ENCODE measurements at places on chromosomes 7 and 10.

DNA sequence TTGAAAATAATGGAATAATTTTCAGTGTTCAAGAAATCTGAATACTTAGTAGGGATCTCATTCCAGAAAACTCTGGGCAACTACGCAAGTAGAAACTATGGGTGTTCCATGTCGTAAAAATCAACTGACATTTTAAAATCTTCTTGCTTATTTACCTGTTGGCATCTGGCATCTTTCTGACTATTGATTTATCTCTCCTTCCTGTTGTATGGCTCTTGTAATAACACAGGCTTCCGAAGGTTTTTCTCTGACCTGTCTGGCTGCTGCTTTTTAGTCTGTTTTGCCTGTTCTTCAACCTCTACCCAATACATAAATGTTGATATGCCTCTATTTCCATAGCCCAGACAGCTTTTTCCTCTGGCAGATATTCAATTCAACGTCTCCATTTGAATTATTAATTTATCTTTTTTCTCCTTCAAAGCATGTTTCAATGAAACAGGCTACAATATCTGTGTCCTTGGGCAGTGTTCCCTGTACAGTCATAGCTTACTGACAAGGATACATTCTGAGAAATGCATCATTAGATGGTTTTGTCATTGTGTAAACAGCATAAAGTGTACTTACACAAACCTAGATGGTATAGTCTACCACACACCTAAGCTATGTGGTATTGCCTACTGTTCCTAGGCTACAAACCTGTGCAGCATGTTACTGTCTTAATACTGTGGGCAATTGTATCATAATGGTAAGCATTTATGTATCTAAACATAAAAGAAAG is 105.9 kb upstream of the ETV1 start:
- DNase-seq = no peak

DNA sequence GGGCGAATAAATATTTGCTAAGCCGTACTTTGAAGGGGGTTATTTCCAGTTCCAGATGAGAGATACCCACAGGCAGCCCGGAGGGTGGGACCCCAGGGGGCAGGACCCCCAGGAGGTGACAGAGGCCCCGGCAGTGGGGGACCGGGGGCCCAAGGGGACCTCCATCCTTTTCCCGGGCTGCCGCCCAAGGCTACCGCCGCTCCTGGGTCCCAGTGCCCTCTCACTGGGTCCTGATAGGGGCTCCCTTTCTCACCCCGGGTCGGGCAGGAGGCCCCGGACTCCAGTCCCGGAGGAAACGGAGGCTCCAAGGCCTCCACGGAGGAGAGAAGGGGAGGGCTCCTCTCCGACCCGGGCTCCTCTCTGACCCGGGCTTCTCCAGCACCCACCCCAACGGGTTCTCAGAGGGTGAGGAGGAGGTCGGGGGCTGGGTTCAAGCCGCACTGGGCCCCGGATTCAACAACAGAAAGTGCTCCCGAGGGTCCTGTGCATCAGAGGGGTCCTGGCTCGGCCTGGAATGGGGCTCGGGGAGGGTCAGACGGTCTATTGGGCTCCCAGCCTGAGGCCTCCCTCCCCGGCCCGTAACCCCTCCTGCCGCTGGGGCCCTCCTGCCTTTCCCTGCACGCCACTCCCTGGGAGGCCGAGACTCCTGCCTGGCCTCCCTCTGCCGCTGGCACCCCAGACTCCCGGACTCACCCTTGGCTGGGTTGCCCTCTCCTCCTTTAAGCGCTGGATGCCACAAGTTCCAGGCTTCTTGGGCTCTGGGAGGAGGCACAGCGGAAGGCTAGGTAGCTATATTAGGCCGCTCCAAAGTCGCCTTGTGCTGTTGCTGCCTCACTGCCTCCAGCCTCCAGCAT is 62.5 kb downstream of the ZNF37A start:
- DNase-seq = peak; percentile 4

DNA sequence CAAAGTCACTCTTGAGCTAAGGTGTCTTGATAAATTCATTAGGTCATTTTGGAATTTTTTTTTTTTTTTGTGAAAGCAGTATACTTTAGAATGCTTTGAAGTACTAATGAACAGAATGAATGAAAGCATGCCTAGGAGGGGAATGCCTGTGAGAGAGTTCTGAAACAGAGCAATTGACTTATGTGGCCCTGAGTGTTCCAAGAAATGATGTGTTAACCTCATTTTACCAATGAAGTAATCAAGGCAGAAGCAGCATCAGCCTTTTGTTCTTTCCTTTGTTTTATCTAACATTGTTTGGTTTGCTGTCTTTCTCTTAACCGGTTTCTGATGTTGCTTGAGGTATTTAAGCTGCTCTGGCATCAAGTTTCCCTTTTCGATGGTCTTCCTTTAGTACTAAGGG is 154.6 kb upstream of the HGF start:
- DNase-seq = peak; percentile 31

DNA sequence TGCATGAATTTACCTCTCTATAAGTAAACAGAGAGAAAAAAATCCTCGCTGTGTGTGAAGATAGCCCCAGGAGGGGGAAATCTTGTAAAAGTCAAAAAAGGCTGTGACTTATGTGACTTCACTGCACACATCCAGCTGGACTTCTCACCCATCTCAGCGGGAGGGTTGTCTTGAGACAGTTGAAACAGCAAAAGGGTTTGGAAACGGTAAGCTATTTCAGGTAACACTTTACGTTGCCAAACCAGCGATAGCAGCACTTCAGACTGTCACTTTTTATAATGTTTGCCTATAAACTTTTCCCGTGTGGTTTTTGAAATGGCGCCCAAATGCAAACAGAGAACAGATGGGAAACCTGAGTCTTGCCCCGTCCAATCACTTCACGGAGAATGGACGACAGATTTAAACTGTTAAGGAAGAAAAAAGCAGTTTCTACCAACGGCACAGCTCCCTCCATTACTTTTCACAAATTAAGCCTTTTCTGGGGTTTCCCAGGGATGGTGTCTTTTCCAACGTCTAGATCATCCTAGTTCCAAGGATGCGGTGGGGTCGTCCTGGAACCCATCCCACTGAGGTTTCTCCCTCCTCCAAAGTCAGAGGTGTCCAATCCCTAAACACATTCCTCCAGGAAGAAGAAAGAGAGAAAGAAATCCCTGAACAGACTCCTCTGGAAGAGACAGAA is 25.2 kb downstream of the FGFR2 start:
- no peak for DNase-seq

DNA sequence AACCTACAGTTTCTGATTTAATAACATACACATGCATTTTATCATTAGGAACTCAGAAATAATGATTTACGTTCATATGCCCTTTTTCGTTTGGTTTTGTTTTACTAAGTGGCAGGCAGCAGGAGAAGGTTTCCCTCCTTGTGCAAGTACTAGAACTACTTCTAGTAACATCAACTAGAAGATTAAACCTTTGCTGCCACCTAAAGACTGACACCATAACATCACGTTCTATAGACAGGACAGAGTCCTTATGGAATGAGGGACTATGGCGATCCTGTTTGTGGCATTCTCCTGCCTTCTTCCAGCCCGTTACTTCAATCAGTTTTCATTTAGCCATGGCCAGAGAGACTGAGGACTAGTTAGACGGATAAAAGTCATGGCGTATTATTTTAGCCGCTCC is 53.2 kb downstream of the GAD2 start:
- peak; percentile 49 for DNase-seq

DNA sequence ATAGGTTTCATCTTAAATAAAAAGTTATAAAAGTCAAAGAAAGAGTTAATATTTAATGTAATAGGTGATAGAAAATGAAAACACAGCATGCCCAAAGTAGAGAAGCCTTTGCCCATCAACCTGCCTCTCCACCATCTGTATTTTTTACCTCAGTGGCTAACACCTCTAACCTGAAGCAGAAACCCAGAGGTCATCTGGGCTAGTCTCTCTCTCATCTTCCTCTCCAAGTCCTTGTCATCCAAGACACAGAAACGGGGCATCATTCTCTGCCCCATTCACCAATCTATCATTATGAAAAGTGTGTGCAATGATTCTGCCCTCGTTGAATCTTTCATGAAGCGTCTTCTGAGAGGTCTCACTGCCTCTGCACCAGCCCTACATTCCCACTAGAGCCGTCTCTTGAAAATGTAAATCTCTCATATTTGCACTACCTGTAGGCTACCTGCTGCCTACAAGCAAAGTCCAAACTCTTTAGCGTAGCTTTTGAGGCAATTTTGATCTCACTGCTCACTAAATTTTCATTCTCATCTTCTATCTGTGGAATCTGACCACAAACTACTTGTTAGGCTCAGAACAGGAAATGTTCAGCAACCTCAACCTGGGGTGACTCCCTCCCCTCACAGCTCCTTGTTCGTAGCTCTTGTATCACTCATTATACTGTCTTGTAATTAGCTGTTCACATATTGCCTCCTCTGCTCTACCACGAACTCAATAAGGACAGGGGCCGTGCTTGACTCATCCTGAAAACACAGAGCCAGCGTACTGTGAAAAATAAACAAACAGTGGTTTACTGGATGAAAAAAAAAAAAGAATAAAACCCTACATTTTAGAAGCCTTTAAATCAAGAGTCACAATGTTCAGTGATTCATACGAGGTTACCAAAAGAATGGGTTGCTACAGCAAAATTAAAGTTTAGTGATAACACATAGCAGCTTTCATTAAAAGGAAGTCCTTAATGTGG is 83.1 kb downstream of the CTNNA3 start:
- DNase-seq = peak; percentile 16

- DNase-seq = no peak
These were observed 330.4 kb upstream of the AOAH start for GRCh38 chr7:37054624-37055241.

DNA sequence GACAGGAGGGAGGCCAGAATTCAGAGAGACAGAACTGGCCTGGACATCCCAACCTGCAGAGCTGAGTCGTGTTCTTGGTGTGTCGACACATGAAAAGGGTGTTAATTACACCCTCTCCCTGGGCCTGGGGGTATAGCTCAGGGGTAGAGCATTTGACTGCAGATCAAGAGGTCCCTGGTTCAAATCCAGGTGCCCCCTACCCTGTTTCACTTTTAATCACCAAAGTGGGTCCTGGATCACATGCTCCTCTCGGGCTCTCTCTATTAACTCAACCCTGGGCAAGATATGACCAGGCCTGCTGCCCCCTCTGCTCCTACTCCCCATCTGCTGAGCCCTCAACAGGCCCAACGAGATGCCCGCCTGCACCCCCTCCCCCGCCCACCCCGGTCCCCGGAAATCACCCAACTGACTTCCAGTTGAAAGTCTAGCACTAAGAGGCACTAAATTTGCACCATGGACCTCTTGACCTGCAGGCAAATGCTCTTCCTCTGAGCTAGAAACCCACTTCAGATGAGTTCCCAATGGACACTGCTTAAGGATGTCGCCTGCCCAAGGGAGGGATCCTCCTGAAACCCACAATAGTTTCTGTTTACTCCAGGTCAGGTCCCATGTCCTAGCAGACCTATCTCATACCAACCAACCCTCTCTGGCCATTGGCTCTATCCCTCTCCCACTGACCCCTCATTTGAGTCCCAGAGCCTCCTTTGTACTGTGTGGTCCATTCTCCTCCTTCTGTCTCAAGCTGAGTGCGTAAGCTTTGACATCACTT is 137.6 kb downstream of the ZNF467 start:
- DNase-seq = no peak

- no peak for DNase-seq
These were observed 85.5 kb downstream of the FAS start for GRCh38 chr10:89076120-89076519.

DNA sequence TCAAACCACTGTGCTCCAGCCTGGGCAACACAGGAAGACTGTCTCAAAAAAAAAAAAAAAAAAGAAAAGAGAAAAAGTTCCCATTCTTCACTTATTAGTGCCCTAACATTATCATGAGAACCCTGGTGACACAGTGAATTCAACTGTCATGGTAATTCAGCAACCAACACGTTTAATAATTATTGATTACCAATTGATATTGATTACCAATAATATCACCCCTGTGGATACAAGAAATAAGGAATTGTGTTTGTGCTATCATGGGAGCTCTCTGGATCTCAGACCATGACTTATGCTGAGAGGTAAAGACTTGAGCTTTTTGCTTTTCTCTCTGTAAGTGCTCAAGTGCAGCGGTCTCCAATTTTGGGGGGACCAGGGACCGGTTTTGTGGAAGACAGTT is 195.3 kb downstream of the TPST1 start:
- DNase-seq = no peak

- no peak for DNase-seq
These were observed 108.1 kb upstream of the PODXL start for GRCh38 chr7:131664570-131664969.

DNA sequence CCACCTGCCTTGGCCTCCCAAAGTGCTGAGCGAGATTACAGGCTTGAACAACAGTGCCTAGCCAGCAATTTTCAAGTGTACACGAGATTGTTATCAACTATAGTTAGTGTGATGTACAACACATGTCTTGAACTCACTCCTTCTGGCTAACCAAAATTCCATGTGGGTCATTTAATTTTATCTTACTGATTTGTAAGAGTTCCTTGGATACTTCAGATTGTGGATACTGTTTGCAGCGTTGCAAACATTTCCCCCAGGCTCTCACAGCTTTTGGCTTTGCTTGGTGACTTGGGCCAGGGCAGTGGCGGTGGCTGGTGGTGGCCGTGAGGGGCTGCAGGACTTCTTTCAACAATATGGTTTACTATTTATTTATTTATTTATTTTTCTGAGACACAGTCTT is 8.5 kb upstream of the TMEM270 start:
- DNase-seq = no peak

GRCh38 chr7:135121868-135122267 is 26.0 kb upstream of the TMEM140 start:
- DNase-seq = no peak

DNA sequence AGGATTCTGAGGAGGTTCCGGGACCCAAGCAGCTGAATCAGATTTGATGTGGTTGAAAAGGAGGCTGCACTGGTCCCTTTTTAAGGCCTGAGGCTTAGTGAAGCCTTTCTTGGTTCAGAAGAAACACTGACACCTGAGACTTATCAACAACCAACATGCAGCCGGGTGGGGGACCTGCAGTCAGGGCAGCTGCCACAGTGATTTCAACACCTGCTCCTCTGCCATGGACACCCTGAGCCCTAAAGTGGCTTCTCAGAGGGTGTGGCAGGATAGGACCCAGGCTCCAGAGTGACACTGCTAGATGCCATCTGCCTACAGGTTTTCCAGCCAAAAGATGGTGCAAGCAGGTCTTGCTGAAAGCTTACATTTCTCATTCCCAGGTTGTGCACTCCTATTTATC is 99.3 kb downstream of the COL13A1 start:
- DNase-seq = no peak

All from GM13976 (cell line).